EH (cell line): ENCODE measurements at places on chromosomes 1 and 21.
A peak's percentile ranks its signal among the peaks of the same experiment; 100 is the strongest.

GRCh38 chr1:59926381-59927123 is at the start of gene CYP2J2:
Gene CYP2J2, minus strand, starts transcription at chr1:59926773. Its CDS starts 27 bp downstream, at chr1:59926746.
- peak; percentile 58 for DNase-seq

- no peak for DNase-seq
Observed at GRCh38 chr1:227707846-227708245, 27.3 kb downstream of the JMJD4 start.

GRCh38 chr1:200931776-200932175 is 37.1 kb downstream of the INAVA start:
- DNase-seq, result no peak

- no peak for DNase-seq
Observed at GRCh38 chr1:237851210-237851845, 39.4 kb downstream of the ZP4 start.

GRCh38 chr1:34833711-34834110 is 25.8 kb downstream of the SMIM12 start:
- no peak for DNase-seq
